ENCODE measurements at places on chromosomes 7 and 10.
A peak's percentile ranks its signal among the peaks of the same experiment; 100 is the strongest.

DNA sequence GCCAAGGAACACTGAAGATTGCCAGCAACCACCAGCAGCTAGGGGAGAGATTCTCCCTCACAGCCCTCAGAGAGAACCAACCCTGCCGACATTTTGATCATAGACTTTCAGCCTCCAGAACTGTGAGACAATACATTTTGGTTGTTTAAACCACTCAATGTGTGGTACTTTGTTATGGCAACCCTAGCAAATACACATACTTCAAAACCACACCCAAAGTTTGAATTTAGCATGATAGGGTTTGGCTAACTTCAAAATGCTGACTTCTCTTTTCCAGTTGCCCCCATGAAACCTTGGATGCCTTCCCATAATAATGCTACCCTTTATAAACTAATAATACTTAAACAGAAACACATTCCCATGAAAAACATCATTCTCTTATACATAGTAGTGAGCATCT, 149.8 kb downstream of the DGKI start:
- H3K36me3 ChIP-seq, result no peaks in the 10 kb centered on the region
- H3K27me3 ChIP-seq, result no peaks in the 10 kb centered on the region
- DNase-seq, result no peak

DNA sequence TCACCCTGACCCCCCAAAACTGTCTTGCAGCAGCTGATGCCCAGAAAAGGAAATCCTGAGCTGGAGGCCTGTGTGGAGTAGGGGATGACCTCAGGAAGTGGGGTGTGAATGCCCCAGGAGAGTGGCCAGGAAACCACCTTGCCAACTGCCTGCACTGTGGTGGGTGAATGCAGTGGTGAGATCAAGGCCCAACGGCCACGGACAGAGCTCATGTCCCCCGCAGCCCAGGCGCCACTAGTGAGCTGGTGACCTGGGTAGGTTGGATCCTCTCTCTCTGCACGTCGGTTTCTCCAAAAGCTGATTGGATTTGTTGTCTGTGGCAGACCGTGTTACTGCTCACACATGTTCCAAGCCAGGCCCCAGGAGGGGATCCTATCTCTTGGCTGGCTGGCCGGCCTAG, 448.9 kb downstream of the TCERG1L start:
- H3K27me3 ChIP-seq, result peaks cover 10% of the 10 kb centered on the region
- H3K27ac ChIP-seq, result no peak overlapping the region
- H3K4me3 ChIP-seq, result no peak overlapping the region
- no peak for DNase-seq
- no peaks in the 10 kb centered on the region for H3K4me1 ChIP-seq
- H3K36me3 ChIP-seq, result peaks cover 62% of the 10 kb centered on the region

DNA sequence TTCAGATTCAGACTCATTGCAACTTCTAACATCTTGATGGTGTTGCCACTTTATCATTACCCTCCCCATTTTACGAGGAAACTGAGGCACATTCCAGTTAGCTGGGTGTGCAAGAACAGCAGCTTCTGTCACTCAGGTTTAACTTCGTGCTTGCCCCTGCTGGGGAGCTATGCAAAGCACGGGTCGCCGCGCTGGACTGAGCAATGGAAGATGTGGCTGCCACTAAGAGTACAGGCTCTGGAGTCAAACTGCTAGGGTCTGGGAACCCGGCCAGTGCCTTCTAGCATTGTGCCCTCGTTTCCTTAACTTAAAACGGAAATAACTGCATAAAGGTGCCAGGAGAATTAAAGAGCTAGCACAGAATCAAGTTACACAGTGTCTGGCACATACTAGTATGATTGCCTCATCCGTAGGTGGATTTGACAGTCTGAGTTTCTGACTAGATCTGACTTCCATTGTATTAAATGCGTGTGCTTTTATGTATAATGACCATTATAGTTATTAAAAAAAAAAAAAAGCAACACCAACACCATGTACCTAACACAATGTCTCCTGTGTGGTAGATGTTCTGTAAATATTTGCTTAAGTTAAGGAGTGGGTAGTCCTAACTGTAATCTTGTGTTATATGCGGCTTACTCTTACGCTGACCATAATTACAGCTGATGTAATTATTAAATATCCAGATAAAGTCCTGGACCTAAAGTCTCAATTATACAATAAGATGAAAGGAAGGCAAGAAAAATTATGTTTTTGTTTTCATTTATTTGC, 842 bp downstream of the ZNF22 start:
- H3K4me3 ChIP-seq, result peak overlapping the region; percentile 79
- H3K27ac ChIP-seq, result no peak overlapping the region
- H3K27me3 ChIP-seq, result peaks cover 14% of the 10 kb centered on the region
- DNase-seq, result no peak
- peaks cover 38% of the 10 kb centered on the region for H3K4me1 ChIP-seq
- H3K36me3 ChIP-seq, result peaks cover 32% of the 10 kb centered on the region

DNA sequence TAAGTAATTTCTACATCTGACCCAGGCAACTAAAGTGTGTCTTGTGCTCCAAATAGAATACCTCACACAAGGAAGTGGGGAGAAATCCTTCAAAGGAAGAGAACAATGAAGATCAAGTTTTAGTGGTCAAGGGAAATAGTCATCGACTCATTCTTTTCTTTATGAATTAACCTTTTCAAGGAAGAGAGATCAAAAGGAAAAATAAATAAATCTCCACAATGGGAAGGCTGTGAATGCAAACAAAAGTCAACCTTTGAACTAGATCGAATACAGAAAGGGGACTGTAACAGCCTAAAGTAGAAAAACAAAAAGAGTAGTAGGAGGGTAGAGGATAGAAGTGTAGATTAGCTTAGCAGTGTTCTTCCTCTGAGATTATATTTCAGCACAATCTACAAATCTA, 274.6 kb upstream of the COBL start:
- H3K4me1 ChIP-seq, result peaks cover 21% of the 10 kb centered on the region
- peak overlapping the region; percentile 3 for H3K4me3 ChIP-seq
- peaks cover 3% of the 10 kb centered on the region for H3K36me3 ChIP-seq
- DNase-seq, result no peak
- no peaks in the 10 kb centered on the region for H3K27me3 ChIP-seq

- H3K4me3 ChIP-seq, result no peak overlapping the region
- peaks cover 18% of the 10 kb centered on the region for H3K4me1 ChIP-seq
- DNase-seq, result no peak
- no peaks in the 10 kb centered on the region for H3K27me3 ChIP-seq
- no peaks in the 10 kb centered on the region for H3K36me3 ChIP-seq
Measured at GRCh38 chr10:61635932-61636331, 26.8 kb upstream of the CABCOCO1 start.

DNA sequence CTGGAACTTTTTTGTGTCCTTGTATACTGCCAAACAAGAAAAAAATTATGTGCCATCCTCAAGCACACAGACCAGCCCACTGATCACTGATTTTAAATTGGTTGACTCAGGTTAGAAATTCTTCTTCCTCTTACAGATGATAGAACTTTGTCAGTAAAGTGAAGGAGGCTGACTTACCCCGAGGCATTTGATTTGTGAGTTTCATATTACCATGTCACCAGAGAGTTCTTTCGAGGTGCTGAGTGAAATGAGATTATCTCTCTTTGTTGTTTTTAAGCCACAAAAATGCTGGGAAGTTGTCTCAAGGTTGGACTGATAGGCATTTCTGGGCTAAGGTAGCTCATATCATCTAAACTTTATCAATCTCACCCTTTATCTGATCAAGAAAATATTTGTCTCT, 78.8 kb upstream of the FAM180A start:
- peaks cover 7% of the 10 kb centered on the region for H3K4me1 ChIP-seq
- H3K27ac ChIP-seq, result no peak overlapping the region
- no peaks in the 10 kb centered on the region for H3K27me3 ChIP-seq
- no peaks in the 10 kb centered on the region for H3K36me3 ChIP-seq
- no peak overlapping the region for H3K4me3 ChIP-seq

DNA sequence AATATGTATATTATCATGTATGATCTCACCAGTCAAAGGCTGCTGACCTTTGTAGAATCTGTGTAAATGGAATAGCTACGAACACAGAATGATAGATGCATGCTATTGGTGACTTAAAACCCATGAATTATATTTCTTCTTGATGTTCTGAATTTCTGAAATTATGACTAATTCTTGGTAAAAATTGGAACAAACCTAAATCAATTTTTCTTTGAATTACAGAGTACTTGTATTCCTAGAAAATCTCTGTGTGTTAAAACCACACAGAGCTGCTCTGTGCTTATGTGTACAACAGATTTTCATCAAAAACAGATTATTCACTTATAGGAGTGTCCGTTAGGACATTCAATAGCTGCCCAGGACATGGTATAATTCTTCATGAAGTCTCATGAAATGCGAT, 108.3 kb upstream of the MDFIC start:
- H3K27ac ChIP-seq, result no peak overlapping the region
- no peak for DNase-seq
- H3K36me3 ChIP-seq, result no peaks in the 10 kb centered on the region
- no peaks in the 10 kb centered on the region for H3K27me3 ChIP-seq
- H3K4me1 ChIP-seq, result no peaks in the 10 kb centered on the region
- no peak overlapping the region for H3K4me3 ChIP-seq

GRCh38 chr10:77415313-77415960, 222.2 kb downstream of the KCNMA1 start:
- no peak overlapping the region for H3K27ac ChIP-seq
- no peaks in the 10 kb centered on the region for H3K36me3 ChIP-seq
- H3K4me1 ChIP-seq, result peaks cover 9% of the 10 kb centered on the region
- H3K27me3 ChIP-seq, result no peaks in the 10 kb centered on the region
- H3K4me3 ChIP-seq, result no peak overlapping the region

- H3K4me1 ChIP-seq, result peaks cover 11% of the 10 kb centered on the region
- no peaks in the 10 kb centered on the region for H3K27me3 ChIP-seq
- H3K36me3 ChIP-seq, result peaks cover 3% of the 10 kb centered on the region
- no peak overlapping the region for H3K4me3 ChIP-seq
- DNase-seq, result no peak
Measured at GRCh38 chr7:96647733-96648132, 61.9 kb downstream of the SEM1 start.

DNA sequence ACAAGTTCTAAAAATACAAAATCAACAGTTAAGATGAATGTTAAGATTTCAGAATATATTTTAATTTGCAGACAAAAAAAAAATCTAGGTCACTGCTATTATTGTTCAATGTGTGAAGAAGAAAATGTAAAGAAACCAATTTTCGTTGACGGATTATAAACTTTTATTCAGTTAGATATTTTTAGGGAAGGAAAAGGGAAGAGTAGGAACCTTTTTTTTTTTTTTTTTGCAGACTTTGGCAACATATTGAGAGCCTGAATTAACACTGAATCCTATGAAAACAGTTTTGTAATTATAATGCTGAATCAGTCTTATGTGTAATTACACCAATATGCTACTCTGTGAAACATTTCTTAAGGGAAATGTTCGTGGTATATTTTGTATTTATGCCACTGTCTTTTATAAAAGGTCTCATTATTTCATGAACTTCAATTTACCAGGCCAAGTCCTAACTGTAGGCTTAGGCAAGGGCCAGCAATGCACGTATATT, 106.3 kb downstream of the ST8SIA6 start:
- no peaks in the 10 kb centered on the region for H3K36me3 ChIP-seq
- no peak overlapping the region for H3K27ac ChIP-seq
- H3K4me1 ChIP-seq, result 0 out of 2 replicates have a peak, but pooled peaks cover 4% of the 10 kb centered on the region

DNA sequence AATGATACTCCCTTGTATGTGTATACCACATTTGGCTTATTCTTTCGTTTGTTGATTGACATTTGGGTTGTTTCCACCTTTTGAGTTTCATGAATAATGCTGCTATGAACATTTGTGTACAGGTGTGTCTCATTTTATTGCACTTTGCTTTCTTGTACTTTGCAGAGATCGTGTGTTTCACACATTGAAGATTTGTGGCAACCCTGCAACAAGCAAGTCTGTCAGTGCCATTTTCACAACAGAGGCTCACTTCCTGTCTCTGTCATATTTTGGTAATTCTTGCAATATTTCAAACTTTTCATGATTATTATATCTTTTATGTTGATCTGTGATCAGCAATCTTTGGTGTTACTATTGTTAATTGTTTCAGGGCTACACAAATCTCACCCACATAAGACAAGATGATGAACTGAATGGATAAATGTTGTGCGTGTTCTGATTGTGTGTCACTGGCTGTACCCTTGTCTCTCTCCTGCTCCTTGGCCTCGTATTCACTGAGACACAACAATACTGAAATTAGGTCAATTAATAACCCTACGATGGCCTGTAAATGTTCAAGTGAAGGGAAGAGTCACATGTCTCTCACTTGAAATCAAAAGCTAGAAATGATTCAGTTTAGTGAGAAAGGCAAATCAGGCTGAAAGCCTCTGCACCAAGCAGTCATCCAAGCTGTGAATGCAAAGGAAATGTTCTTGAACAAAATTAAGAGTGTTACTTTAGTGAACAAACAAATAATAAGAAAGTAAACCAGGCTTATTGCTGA, 133.6 kb upstream of the JCAD start:
- no peak overlapping the region for H3K4me3 ChIP-seq
- DNase-seq, result no peak
- H3K27me3 ChIP-seq, result no peaks in the 10 kb centered on the region
- H3K27ac ChIP-seq, result no peak overlapping the region
- H3K4me1 ChIP-seq, result no peaks in the 10 kb centered on the region

DNA sequence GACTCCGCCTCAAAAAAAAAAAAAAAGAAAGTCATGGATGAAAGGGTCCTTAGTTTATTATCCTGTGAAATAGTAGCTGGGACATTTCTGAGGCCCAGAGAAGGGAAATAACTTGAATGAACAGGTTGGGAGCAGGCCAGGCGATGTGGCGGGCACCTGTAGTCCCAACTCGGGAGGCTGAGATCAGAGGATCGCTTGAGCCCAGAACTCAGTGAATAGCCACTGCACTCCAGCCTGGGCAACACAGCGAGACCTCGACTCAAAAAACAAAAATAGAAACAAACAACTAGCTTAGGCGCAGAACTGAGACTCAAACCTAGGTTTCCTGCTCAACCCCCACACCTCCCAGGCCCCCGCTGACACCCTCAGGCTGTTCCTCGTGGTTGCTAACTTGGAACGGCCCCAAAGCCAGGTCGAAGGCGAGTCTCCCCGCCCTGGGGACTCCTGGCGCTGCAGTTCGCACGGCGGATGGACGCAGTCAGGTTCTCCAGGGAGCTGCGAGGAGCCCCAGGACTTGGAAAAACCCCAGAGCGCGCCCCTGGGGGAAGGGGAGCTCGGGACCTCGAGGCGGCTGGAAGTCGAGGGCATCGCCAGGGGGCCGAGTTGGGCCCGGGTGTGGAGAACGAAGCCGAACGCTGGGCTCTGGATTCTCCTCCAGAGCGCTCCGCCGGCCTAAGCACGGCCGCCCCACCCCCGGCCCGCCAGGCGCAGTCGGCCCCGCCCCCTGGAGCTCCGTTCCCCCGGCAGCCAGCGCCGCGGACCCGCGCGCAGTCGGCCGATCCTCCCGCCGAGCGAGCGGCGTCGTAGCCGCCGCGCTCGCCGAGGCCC, at the start of gene STOX1:
STOX1 (plus strand) TSS at position 768 of the 828 bp plus-strand sequence. CDS start 93 bp downstream, outside the sequence.
- no peaks in the 10 kb centered on the region for H3K36me3 ChIP-seq
- peak; percentile 68 for DNase-seq
- H3K27ac ChIP-seq, result peak within 1 kb of the TSS; percentile 33
- H3K4me1 ChIP-seq, result peaks cover 3% of the 10 kb centered on the region
- peak within 1 kb of the TSS; percentile 75 for H3K4me3 ChIP-seq

GRCh38 chr7:40306596-40306995, 171.8 kb downstream of the SUGCT start:
- H3K27me3 ChIP-seq, result no peaks in the 10 kb centered on the region
- no peak overlapping the region for H3K4me3 ChIP-seq
- H3K27ac ChIP-seq, result no peak overlapping the region
- no peak for DNase-seq
- peaks cover 12% of the 10 kb centered on the region for H3K4me1 ChIP-seq

- H3K27me3 ChIP-seq, result no peaks in the 10 kb centered on the region
- H3K36me3 ChIP-seq, result peaks cover 43% of the 10 kb centered on the region
- no peak overlapping the region for H3K4me3 ChIP-seq
- peaks cover 48% of the 10 kb centered on the region for H3K4me1 ChIP-seq
- DNase-seq, result no peak
Measured at GRCh38 chr10:95245425-95246055, 45.3 kb downstream of the PDLIM1 start.
